HuH-7.5 (cell line): ENCODE measurements at places on chromosomes 11 and 22.
A peak's percentile ranks its signal among the peaks of the same experiment; 100 is the strongest.

DNA sequence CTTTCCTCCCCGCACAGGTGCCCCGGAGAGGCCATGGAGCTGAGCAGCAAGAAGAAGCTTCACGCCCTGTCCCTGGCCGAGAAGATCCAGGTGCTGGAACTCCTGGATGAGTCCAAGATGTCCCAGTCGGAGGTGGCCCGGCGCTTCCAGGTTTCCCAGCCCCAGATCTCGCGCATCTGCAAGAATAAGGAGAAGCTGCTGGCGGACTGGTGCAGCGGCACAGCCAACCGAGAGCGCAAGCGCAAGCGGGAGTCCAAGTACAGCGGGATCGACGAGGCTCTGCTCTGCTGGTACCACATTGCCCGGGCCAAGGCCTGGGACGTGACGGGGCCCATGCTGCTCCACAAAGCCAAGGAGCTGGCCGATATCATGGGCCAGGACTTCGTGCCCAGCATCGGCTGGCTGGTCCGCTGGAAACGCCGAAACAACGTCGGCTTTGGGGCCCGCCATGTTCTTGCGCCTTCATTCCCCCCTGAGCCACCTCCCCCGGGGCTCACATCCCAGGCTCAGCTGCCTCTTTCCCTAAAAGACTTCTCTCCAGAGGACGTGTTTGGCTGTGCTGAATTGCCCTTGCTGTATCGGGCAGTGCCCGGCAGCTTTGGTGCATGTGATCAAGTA is 1.3 kb downstream of the TIGD3 start:
- no peak for DNase-seq

GRCh38 chr22:48902983-48903650 is 924.6 kb downstream of the BRD1 start:
- no peak for DNase-seq

- DNase-seq = no peak
These were observed 5.4 kb downstream of the PDE2A start for GRCh38 chr11:72668629-72669347.

DNA sequence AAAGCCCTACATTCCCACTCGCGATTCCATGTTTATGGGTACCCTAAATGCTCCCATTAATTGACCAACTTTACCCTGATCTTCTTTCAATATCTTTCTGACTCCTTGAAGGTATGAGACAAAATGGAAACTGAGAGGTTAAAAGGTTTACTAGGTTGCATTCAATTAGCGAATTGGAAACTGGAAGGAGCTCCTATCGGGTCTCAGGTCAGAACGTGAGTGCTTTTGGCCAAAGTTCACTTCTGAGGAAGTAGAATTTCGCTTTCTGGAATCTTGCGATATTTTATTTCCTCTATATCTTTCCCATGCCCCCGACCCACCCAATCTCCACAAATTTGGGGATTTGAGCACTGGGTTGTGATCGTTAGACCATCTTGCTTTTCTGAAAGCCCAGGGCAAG is 2.6 kb downstream of the EHF start:
- no peak for DNase-seq

DNA sequence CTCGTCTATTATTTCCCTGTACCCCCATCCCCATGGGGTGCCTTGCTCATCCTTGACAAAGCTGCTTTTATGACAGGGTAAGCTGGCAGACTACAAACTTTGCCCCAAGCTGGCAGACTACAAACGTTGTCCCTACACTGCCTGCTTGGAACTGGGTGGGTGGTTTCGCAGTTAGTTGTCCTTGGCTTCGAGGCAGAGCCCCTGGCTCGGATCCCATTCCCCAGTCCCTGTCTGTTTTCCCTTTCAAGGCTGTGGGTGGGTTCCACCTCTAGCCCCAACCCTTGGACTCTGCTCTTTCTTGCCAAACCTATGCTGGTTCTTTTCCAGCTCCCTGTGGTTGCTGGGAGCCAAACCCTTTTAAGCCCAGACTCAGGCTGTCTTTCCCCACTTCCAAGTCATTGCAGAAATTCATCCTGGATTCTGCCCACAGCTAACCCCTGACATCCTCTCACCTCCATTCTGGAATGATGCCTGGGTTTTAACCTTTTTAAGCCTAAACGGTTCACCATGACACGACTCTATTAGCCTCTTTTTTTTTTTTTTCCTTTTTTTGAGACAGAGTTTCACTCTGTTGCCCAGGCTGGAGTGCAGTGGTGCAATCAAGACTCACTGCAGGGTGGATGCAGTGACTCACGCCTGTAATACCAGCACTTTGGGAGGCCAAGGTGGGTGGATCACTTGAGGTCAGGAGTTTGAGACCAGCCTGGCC is 9.2 kb upstream of the RBM14 start:
- DNase-seq = peak; percentile 71

GRCh38 chr11:94749369-94749768 is 18.8 kb upstream of the AMOTL1 start:
- DNase-seq = no peak

DNA sequence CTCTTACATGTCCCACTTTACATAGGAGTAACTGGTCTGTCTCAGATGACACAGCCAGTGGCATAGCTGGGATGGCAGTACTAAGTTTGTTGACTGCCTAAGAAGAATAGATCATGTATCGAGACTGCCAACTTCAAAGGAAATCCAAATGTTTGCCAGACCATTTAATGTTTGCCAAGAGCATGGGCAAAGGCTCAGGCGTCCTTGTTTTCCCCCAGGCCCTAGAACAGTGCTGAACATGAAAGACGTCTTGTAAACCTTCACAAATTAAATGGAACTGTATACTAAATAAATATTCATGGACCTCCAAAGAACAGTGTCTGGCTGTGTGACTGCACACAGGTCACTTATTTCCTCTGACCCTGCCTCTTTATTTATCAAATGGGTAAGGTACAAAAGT is 234.7 kb upstream of the CCDC90B start:
- DNase-seq = no peak

DNA sequence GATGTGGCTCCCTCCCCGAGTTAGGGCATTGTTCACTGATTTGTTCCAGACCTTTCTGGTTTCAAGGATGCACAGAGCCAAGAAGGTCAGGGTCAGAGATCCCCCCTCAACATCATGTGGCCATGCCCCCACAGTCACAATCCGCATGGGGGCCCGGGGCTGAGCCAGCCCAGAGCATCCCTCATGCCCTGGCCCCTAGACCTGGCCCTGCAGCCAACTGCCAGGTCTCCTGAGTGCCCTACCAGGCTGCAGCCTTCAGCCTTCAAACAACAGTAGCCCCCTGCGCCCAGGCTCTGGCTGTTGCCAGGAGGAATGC is 142.4 kb downstream of the CRYBB2 start:
- DNase-seq = no peak

GRCh38 chr11:7833527-7833926 is 36.8 kb upstream of the OR5P2 start:
- no peak for DNase-seq

DNA sequence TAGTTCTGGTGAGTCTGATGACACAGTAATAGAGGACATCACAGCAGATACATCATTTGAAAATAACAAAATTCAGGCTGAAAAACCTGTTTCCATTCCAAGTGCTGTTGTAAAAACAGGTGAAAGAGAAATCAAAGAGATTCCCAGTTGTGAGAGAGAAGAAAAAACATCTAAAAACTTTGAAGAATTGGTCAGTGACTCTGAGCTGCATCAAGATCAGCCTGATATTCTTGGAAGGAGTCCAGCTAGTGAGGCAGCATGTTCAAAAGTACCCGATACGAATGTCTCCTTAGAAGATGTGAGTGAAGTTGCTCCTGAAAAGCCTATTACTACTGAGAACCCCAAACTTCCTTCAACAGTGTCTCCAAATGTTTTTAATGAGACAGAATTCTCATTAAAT is 38.7 kb downstream of the RTN3 start:
- DNase-seq = no peak

DNA sequence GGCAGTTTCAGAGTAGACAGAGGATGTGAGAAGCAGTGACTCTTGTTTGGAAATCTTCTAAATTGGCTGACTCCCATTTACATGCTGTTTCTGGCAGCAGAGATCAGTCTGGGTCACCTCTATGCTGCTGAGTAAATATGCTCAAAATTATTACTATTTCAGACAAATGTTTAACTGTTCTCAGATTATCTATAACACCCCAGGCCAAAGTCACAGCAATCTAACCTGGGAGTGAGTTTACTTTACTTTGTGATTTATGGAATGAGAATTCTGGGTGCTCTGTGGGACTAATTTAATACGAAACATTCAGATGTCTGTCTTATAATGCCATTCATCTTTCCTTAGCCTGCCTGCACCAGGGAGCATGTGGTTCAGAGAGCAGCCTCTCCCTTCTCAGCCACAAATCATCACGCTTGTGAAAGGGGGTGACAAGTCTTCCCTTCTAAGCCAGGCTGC is 282.5 kb upstream of the MPPED2 start:
- DNase-seq = no peak

- DNase-seq = peak; percentile 60
These were observed 6.7 kb downstream of the MYO18B start for GRCh38 chr22:25748704-25749103.

DNA sequence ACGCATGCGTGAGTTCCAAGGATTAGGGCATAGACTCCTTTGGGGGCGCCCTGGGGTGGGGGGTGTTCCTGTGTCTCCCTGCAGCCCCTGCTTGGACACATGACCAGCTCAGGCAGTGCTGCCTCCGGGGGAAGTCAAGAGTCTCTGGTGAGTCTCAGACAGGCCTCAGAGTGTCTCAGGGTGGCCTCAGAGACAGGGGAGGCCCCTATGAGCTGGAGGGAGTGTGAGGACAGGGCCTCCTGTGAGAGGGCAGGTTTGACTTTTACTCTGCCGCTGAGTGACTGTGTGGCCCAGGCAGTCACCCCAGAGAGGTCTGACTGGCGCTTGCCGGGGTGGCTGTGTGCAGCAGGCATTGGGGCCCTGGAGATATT is 41.2 kb upstream of the KCNQ1OT1 start:
- DNase-seq = no peak

GRCh38 chr22:44884968-44885805 is 124.6 kb downstream of the PHF21B start:
- DNase-seq = peak; percentile 47

DNA sequence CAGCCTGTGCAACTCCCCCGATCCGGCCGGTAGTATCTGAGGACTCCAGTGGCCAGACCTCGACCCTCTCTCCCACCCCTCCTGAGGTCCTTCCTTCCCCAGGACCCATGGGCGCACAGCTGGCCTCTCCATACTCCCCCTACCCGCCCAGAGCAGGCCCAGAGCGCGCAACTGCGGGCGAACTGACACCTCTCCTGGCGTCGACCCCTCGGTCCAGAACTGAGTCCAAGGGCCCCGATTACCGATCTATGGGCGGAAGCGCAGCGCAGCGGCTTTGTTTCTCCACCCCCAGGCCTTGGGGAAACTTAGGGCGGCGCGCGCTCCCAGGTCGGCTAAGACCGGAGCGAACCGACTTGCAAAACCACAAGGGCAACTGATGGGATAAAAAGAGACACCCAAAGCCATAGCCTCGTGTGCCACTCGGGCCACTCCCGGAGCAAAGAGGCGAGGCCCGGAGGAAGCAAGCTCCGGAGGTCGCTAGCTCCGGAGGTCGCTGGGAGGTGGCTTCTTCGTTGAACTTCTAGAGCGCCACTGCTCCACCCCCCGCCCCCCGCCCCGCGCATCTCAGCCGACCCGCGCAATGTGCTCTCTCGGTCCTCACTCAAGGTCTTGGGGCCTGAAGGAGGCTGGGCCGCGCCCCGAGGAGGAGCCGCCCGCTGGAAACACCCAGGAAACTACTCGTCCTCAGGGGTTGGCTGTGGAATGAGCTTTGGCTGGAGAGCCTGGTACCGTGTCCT is 9.8 kb upstream of the ALX4 start:
- DNase-seq = no peak

GRCh38 chr11:96794152-96794551 is 404.3 kb downstream of the JRKL start:
- DNase-seq = no peak

- DNase-seq = no peak
These were observed 57.5 kb downstream of the ANO1 start for GRCh38 chr11:70135625-70136059.
